ENCODE measurements at places on chromosomes 4 and X.

DNA sequence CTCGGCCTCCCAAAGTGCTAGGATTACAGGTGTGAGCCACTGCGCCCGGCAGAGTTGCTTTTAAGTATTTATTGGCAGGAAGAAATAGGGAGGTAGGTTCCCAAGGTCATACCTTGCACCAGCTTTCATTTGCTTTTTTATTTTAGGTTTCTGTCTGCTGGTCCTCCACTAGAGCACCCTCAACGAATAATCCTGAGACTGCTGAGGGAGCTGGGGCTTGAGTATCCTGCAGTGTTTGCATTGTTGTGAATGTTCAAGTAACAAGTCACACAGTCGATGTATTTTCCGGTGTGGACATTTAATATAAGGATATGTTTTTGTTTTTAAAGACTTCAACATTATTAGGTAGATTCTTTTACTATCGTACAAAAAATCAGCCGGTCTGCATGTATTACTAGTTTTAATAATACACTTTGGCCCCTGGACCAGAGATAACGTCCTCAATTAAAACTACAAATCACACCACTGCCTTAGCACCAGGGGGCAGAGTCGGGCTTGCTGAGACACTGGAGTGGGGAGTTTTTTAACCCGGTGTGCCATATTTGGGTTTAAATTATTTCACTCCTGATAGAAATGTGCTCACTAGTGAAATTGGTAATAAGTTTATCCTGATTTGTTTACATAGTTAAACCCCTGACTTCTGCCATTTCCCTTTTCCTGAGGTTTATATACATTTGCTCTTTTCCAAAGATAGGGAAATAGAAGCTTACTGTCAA lies 11.6 kb downstream of the SMIM20 start:
- DNase-seq, result peak; percentile 46

GRCh38 chr4:176309046-176309445 lies 10.7 kb upstream of the SPCS3 start:
- no peak for DNase-seq

- no peak for DNase-seq
Measured at GRCh38 chrX:118143578-118143977, 27.0 kb upstream of the KLHL13 start.

GRCh38 chr4:54659749-54660535 lies 2.2 kb downstream of the KIT start:
- no peak for DNase-seq

DNA sequence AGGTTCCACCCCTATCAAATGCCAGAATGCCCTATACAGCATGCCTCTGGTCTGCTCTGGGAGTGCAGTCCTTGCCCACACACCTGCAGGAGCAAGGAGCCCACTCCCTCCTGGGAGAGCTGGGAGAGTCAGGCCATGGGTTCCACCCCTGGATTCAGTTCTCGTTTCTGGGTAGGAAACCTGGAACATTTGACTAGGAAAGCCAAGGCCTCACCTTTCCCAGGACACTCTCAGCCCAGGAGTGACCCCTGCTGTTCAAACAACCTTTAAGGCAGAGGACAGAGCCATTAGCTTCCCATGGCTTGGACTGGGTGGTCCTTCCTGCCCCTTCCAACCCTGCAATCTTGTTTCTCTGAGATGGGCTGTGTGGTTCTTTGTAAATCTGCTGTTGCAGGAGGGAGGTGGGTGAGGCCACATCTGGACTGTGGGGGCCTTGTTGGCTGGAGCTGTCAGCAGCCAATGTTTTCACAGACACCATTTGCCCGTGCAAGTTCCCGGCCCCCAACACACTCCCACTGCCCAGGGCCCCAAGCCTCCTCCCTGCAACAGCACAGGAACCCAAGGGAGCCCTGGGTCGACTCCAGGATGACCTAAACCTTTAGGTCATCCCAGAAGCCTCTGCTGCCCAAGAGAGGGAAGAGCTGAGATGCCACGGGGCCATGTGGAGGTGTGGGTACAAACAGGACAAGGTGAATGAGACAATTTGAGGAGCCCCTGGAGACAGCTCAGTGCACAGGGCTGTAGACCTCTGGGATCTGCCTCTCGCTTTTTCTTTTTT lies 104.4 kb downstream of the PJA1 start:
- DNase-seq, result peak; percentile 23

- DNase-seq, result no peak
Measured at GRCh38 chrX:38651625-38652601, 90.6 kb downstream of the TSPAN7 start.

DNA sequence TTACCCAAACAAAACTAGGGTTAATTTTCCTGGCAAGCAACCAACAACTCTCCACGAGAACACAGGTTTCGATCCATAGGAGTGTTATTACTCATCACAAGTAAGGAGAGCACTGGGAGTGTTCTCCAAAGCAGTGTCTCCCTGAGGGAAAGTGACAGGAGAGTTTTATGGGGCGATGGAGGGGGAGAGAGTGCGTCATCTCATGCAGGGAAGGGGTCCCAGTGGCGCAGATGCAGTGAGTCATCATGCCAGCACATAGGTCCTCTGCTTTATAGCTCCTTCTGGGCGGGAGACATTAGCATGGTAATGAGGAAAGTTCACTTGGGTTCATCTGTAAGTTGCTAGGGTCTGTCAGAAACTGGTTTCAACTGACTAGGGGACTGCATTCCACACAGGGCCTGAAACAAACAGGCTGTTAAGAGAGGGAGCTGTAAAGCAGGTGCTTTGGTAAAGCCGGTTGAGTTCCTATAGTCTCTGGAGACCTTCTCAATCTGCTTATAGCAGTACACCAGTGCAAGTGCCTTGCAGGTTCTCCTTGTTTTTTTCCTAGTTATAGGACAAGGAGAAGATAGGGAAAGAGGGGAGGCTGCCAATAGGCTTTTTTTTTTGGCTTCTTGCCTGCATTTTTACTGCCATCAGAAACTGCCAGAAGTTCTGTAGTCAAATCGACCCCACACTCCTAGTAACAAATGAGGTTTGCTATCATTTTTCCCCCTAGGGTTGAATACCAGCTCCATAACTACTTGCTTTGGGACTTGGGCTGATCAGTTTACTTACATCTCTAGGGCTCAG lies 12.8 kb upstream of the BOD1L1 start:
- peak; percentile 84 for DNase-seq

- no peak for DNase-seq
Measured at GRCh38 chrX:2958199-2958598, 29.1 kb upstream of the ARSD start.

- DNase-seq, result no peak
Measured at GRCh38 chr4:53026233-53026632, 164.1 kb downstream of the RASL11B start.

- no peak for DNase-seq
Measured at GRCh38 chr4:43337707-43338106, 445.2 kb downstream of the GRXCR1 start.

GRCh38 chr4:69731847-69732246 lies 28.6 kb downstream of the SULT1B1 start:
- no peak for DNase-seq

GRCh38 chr4:69060651-69061308 lies 35.5 kb upstream of the UGT2B7 start:
- DNase-seq, result peak; percentile 41

GRCh38 chrX:103666202-103667107 lies 20.0 kb downstream of the MORF4L2 start:
- DNase-seq, result no peak

DNA sequence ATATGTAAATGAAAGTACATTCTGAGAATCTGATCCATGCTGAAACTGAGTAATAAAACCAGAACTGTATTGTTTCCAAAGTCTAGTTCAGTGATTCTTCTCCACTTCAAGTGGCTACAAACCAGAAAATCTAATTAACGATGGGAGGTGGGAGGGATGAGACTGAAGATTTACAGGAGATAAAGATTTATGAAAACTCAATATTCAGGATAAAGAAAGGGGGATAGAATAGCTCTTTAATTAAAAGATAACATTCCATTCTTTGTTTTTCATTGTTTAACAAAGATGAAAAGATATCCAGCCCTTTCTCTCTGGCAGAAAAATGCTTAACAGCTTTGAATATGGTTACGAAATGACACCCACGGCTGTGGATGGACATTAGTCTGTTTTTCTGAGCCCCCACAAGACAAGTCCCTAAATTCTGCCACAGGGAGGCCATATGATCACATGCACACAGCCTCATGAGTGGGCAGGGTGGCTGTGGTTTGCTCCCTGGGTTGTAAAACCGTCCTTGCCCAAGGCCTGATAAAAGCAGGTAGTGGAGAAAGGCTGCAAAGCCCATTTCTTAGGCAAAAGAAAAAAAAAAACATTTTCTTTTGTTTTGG lies 36.4 kb downstream of the TMEM150C start:
- no peak for DNase-seq

GRCh38 chr4:81789741-81790399 lies 318.2 kb upstream of the RASGEF1B start:
- DNase-seq, result no peak

DNA sequence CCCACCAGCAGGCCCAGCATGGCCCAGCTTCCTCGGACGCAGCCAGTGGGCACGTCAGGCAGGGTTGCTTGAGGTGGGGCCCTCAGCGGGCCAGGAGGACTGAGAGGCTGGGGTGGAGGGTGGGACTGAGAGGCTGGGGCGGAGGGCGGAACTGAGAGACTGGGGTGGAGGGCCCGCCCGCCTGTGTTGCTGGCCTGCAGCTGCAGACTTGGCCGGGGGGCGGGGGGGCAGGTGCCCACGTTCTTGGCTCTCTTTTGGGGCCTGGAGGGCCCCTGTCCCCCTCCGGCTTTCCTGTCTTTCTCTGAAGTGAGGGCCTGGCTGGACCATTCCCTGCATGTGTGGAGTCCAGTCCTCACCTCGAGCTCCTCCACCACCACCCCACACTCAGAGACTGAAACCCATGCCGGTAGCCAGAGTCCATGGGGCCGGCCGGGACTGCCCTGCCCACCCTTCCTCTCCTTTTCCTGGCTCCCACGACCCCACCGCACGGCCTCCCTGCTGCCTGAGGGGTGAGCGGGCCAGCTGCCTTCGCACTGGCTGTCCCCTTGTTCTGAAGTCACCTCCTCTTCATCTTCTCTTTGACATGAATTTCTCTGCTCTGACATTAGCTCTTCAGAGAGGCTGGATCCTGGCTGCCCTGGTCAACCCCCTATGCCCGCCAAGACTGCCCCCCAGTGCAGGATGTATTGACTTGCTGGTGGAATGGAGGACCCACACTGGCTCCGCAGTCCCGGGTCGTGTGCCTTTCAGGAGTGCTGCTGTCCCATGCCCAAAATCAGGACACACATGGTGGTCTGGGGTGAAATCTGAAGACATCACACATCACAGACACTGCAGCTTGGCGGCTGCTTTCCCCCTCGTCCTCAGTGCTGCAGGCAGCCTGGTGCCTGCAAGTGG lies 10.1 kb upstream of the NKX1-1 start:
- DNase-seq, result no peak

GRCh38 chrX:114626323-114626722 lies 42.4 kb downstream of the HTR2C start:
- DNase-seq, result peak; percentile 2

- DNase-seq, result no peak
Measured at GRCh38 chr4:74397748-74398426, 32.9 kb downstream of the EREG start.

GRCh38 chr4:52962721-52963120 lies 100.6 kb downstream of the RASL11B start:
- no peak for DNase-seq

GRCh38 chrX:101550751-101551379 lies 518 bp downstream of the ARMCX1 start:
- no peak for DNase-seq

DNA sequence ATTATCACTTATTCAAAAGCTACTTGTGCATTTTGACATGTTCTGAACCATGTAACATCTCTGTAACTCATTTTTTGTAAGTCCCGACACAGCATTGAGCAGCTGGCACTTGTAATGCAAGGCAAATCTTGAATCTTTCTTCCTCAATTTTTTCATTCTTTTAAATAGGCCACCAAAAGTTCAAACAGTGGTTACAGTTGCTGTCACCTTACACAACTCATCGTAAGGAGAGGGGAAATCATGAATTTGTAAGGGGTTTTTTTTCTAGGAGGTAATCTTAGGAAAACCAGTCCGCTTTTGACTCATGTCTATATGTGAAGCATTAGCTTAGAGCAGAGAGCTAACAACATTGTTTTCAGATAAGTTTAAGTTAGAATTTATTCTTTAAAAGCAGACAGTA lies 124.5 kb downstream of the PDLIM5 start:
- DNase-seq, result no peak

- DNase-seq, result no peak
Measured at GRCh38 chr4:12293906-12294525, 865.3 kb upstream of the HS3ST1 start.

- DNase-seq, result no peak
Measured at GRCh38 chrX:113933931-113934330, 650.0 kb upstream of the HTR2C start.

- no peak for DNase-seq
Measured at GRCh38 chr4:145720656-145721055, 40.7 kb downstream of the C4orf51 start.
